CD4-positive, alpha-beta T cell (primary cell): ENCODE measurements at places on chromosomes 12 and 14. TPM values are rescaled to one million over a fixed set of nuclear protein-coding genes. Genes with fewer than 3 reads are reported as not detected.

- H3K4me1 ChIP-seq, result peaks cover 48% of the 10 kb centered on the region
- no peak overlapping the region for H3K4me3 ChIP-seq
- DNase-seq, result no peak
- no peaks in the 10 kb centered on the region for H3K36me3 ChIP-seq
These were observed 134.4 kb upstream of the CCND2 start for GRCh38 chr12:4139191-4139590.

GRCh38 chr12:27179400-27180214 lies 64.5 kb upstream of the STK38L start:
- no peak overlapping the region for H3K27ac ChIP-seq
- H3K4me3 ChIP-seq, result no peak overlapping the region
- H3K36me3 ChIP-seq, result no peaks in the 10 kb centered on the region
- no peaks in the 10 kb centered on the region for H3K27me3 ChIP-seq
- DNase-seq, result no peak

DNA sequence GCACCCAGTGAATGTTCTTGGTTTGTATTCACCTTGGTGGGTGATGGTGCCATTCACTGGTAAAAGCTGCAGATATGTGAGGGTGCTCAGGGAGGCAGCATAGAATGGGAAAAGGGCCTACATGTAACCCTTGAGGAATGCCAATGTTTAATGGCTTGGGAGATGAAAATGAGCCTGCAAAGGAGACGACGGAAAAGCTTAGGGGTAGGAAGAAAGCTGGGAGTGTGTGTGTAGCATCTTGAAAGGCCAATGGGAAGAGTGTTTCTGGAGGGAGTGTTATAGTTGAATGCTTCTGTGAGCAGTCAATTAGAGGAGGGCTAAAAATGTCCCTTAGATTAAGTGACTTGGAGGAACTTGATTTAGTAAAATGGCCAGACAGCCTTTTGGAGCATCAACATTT lies 24.9 kb downstream of the PPM1A start:
- H3K27me3 ChIP-seq, result no peaks in the 10 kb centered on the region
- no peak for DNase-seq

- H3K27me3 ChIP-seq, result no peaks in the 10 kb centered on the region
- no peak overlapping the region for H3K4me3 ChIP-seq
- no peaks in the 10 kb centered on the region for H3K36me3 ChIP-seq
These were observed 129.9 kb upstream of the FRMD6 start for GRCh38 chr14:51521764-51522163.

GRCh38 chr14:29937116-29937515 lies 9.5 kb upstream of the PRKD1 start:
- no peaks in the 10 kb centered on the region for H3K27me3 ChIP-seq
- DNase-seq, result no peak
- no peaks in the 10 kb centered on the region for H3K36me3 ChIP-seq
- no peak overlapping the region for H3K27ac ChIP-seq
- H3K4me3 ChIP-seq, result no peak overlapping the region
- no peaks in the 10 kb centered on the region for H3K4me1 ChIP-seq

- no peak for DNase-seq
- peaks cover 43% of the 10 kb centered on the region for H3K27me3 ChIP-seq
- H3K27ac ChIP-seq, result no peak overlapping the region
- H3K4me1 ChIP-seq, result peaks cover 11% of the 10 kb centered on the region
- no peak overlapping the region for H3K4me3 ChIP-seq
- no peaks in the 10 kb centered on the region for H3K36me3 ChIP-seq
These were observed 4.2 kb downstream of the DENND5B start for GRCh38 chr12:31586728-31587127.

Gene RERGL
- not detected for total RNA-seq

Gene ASCL4
- not detected for total RNA-seq

Gene SPRYD4
- 7.9 TPM for total RNA-seq
